ENCODE measurements at places on chromosomes 6 and 20.

GRCh38 chr6:125196613-125197012 lies 43.0 kb downstream of the TPD52L1 start:
- no peak for DNase-seq

- DNase-seq, result peak; percentile 93
Observed at GRCh38 chr20:844473-845225, 11.1 kb downstream of the FAM110A start.

- no peak for DNase-seq
Observed at GRCh38 chr6:42963855-42964605, 3.5 kb downstream of the GNMT start.

- no peak for DNase-seq
Observed at GRCh38 chr6:48423640-48424365, 312.8 kb upstream of the PTCHD4 start.

DNA sequence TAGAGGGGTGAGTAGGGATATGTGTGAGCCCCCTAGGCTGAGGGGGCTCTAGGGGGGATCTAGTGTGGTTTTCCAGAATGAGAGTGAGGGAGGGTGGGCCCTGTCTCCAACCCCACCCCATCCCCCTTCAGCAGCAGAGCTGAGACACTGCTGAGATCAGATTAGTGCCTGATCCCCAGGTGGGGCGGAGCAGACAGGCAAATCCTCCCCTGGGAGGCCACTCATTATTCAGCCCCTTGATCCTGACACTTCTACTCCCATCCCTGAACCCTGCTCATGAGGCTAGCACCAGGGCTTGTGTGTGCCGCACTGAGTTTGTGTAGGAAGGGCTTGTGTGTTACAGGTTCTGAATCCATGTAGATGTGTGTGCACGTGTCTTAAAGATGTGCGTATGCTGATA lies 42.5 kb downstream of the SPDEF start:
- no peak for DNase-seq

- no peak for DNase-seq
Observed at GRCh38 chr6:1825926-1826325, 216.2 kb downstream of the FOXC1 start.

- DNase-seq, result no peak
Observed at GRCh38 chr6:14077193-14077867, 40.2 kb upstream of the CD83 start.

GRCh38 chr20:58494923-58495622 lies 20.1 kb downstream of the APCDD1L start:
- no peak for DNase-seq

GRCh38 chr20:61046721-61047351 lies 205.2 kb upstream of the CDH4 start:
- DNase-seq, result peak; percentile 73

DNA sequence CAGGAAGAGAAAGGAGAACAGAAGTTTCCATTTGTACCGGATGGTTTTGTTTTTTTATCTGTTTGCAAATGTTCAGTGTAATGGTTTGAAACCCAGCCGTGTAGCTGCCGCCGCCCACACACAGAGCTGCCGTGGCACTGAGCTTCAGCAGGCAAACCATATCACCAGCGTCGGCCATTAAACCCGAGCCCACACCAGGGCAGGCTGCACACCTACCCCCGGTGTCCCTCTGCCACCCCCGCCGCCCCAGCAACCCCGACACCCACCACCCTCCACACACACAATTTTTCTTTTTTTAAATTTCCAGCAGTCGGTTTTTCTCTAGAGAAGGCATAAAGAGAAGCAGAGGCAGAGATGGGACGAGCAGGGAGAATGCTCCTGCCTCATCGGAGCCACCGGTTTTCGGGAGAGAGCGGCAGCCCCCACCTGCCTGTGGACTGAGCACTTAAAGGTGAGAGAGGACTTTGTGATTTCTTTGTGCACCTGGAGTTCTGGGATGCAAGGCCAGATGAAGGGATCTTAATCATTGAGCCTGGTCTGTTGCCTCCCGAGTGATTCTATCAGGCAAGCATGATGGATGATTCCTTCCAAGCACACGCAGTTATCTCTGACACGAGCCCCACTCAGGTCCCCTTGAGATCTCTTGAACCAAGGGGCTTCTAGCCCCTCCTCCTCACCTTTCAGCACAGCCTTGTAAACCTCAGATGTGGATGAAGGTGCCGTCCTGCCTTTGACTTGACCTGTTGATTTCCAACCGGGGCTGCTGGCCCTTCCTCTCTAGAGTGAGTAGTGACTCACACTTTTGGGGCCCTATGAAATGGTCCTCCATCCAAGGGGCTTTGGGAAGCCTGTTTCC lies 17.5 kb upstream of the ZNF831 start:
- DNase-seq, result peak; percentile 43

- no peak for DNase-seq
Observed at GRCh38 chr6:112899541-112899940, 552.4 kb downstream of the RFPL4B start.
